ENCODE measurements at places on chromosomes 5 and 9.

DNA sequence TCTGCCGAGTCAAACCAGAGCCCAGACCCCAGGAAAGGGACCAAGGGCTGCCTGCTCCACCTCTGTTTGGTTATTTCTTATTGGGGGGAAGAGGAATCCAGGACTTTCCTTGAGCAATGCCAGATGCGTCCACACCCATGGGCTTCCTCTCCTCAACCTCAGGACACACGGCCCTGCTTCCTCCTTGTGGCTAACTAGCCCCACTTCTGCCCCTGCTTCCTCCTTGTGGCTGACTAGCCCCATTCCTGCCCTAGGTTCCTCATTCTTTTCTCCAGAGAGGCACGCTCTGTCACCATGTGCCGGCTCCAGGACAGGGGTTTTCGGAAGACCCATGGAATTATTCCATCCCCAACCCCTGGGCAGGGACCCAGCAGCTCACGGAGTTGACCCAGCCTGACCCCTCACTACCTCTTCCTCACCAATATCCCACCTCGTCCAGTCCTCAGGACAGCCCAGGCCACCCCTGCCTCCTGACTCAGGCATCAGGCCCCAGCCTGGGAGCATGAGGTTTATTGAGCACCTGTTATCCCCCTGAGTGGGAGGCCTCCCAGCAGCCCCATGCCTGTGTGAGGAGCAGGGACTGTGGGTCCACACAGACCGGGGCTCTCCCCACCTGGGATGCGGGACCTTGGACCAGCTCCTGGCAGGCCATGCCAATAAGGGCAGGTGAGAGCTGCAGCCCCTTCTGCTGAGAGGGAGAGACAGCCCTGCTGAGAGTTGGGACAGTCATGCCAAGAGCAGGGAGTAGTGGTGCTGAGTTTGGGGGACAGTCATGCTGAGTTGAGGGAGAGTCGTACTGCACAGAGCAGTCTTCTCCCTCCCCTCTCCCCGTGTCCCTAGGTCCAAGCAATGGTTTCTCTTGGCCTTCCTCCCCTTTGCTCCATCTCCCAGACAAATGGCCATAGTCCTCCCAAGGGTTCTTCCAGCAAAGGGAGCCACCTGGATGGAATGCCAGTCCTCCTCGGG, 11.8 kb upstream of the FCN1 start:
- DNase-seq, result no peak

- no peak for DNase-seq
These were observed 1.3 kb upstream of the ITGA2 start for GRCh38 chr5:52987711-52988331.

DNA sequence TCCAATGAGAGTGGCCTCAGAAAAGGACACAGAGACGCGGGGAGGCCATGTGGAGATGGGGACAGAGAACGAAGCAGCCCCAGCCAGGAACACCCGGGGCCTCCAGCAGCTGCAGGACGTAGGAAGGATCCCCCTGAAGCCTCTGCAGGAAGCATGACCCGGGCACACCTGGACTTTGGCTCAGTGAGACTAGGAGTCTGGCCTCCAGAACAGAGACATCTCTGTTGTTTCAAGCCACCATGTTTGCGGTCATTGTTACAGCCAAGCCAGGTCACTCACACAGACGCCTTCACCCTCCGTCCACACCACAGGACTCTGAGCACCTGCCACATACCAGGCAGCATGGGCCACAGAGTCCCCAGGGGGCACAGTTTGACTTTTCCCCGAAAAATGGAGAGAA, 63.6 kb upstream of the SARDH start:
- no peak for DNase-seq

- DNase-seq, result no peak
These were observed 165.3 kb upstream of the FBXL7 start for GRCh38 chr5:15334551-15335266.
